ENCODE measurements at places on chromosomes 4 and X.
A peak's percentile ranks its signal among the peaks of the same experiment; 100 is the strongest.

- H3K4me3 ChIP-seq: no peak overlapping the region
- H3K27me3 ChIP-seq: no peaks in the 10 kb centered on the region
- no peak for DNase-seq
- no peak overlapping the region for H3K27ac ChIP-seq
- H3K4me1 ChIP-seq: no peaks in the 10 kb centered on the region
Measured at GRCh38 chrX:77564823-77565222, 117.6 kb downstream of the FGF16 start.

DNA sequence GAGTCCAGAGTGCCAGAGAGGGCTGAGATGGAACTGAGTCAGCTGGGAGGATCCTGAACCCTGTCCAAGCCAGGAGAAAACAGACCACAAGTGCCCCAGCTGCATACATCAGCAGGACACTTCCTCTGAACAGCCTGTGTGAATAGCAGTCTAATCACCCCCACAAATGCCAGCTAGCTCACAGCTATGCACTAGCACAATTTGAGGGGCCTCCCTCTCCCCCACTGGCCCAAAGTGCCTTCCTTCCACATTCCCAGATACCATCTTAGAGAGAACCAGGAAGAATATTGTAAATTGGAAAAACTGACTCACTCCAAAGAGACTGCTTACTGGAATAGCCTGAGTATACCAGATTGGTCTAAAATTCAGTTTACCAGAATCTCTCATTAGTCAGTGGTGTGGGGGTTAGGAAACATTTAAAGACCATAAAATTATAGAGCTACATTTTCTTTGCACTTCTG is 292.6 kb upstream of the KLF3 start:
- no peak for DNase-seq
- H3K27ac ChIP-seq: no peak overlapping the region
- H3K36me3 ChIP-seq: no peaks in the 10 kb centered on the region
- no peak overlapping the region for H3K4me3 ChIP-seq

DNA sequence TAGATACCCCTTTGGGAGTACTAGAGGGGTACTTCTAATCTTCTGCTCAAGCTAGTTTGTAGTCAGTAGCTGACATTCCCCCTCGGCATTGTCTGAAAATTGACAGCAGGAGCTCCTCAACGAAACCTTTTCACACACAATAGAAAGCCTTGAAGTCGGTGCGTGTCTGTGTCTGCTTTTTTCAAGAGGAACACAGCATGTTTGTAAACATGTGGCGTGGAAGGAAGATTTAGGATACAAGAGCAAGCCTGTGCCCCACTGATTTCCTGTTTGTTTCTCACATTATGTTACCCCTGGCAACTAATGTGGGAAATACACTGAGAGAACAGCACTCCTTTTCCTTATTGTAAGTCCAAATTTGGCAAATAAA is 252.6 kb downstream of the ANKRD50 start:
- H3K4me1 ChIP-seq: peaks cover 11% of the 10 kb centered on the region
- H3K27ac ChIP-seq: peak overlapping the region; percentile 50
- H3K27me3 ChIP-seq: no peaks in the 10 kb centered on the region
- H3K36me3 ChIP-seq: no peaks in the 10 kb centered on the region

DNA sequence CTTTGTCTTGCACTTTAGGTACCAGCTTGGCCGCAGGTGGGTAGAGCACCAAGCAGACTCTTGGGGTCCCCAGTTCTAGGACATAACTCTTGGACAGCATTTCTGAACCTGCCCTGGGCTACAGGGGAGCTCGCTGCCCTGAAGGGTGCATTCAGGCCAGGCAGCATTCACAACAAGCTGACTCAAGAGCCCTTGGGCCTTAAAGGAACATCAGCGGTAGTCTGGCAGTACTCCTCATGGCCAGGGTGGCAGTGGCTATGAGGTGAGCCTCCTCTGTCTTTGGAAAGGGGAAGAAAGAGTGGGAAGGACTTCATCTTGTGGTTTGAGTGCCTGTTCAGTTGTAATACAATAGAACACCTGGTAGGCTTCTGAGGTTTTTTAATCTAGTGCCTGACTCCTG is 24.8 kb upstream of the SMARCA5 start:
- no peak overlapping the region for H3K4me3 ChIP-seq
- no peaks in the 10 kb centered on the region for H3K27me3 ChIP-seq
- no peaks in the 10 kb centered on the region for H3K36me3 ChIP-seq
- no peak overlapping the region for H3K27ac ChIP-seq
- DNase-seq: no peak

GRCh38 chr4:145839151-145839550 is 99.5 kb downstream of the ZNF827 start:
- no peak overlapping the region for H3K27ac ChIP-seq
- H3K27me3 ChIP-seq: no peaks in the 10 kb centered on the region
- peaks cover 4% of the 10 kb centered on the region for H3K36me3 ChIP-seq
- H3K4me1 ChIP-seq: no peaks in the 10 kb centered on the region

- H3K4me1 ChIP-seq: peaks cover 9% of the 10 kb centered on the region
- DNase-seq: no peak
- H3K36me3 ChIP-seq: no peaks in the 10 kb centered on the region
- no peak overlapping the region for H3K4me3 ChIP-seq
- no peaks in the 10 kb centered on the region for H3K27me3 ChIP-seq
Measured at GRCh38 chr4:37732526-37733186, 46.5 kb upstream of the RELL1 start.
